ENCODE measurements at places on chromosomes 3 and 15. TPM values are rescaled to one million over a fixed set of nuclear protein-coding genes. Genes with fewer than 3 reads are reported as not detected.
A peak's percentile ranks its signal among the peaks of the same experiment; 100 is the strongest.

- H3K27ac ChIP-seq: peak overlapping the region; percentile 38
- no peak overlapping the region for H3K4me3 ChIP-seq
- no peaks in the 10 kb centered on the region for H3K27me3 ChIP-seq
- no peak for DNase-seq
- H3K36me3 ChIP-seq: peaks cover 31% of the 10 kb centered on the region
These were observed 23.2 kb upstream of the TATDN2 start for GRCh38 chr3:10224794-10225665.

DNA sequence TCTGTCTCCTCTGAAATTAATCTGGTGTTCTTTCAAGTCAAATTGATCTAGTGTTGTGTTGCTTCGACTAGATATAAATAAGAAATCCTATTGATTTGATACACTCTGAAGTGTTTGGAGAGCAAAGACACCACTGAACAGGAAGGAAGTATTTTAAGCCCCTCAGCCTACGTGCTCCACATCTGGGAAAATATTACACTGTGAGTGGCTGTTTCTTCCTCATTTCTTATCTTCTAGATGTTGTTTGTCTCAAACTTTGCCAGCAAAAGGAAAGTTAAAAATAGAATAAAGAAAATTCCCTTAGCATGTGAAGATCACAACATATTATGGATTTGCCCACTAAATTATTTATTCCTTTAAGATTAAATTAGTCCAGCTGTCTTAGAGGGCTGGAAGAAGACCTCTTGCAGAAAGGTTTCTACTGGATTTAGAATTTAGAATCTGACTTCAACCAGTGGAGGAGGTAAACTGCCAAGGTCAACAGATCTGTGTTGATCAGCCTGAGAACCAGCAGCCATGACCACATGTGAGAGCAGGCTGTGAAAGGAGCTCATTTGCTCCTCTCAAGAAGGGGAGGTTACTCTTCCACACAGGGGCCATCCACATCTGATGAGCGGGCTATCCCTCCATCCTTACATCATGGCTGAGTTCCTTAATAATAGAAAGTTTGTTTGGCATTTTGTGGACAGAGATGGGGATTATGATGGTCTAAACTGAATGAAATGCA, 46.3 kb upstream of the ACKR4 start:
- H3K27ac ChIP-seq: no peak overlapping the region
- no peak overlapping the region for H3K4me3 ChIP-seq
- H3K27me3 ChIP-seq: no peaks in the 10 kb centered on the region
- peaks cover 14% of the 10 kb centered on the region for H3K4me1 ChIP-seq

Gene FRG2C
- not detected for total RNA-seq

DNA sequence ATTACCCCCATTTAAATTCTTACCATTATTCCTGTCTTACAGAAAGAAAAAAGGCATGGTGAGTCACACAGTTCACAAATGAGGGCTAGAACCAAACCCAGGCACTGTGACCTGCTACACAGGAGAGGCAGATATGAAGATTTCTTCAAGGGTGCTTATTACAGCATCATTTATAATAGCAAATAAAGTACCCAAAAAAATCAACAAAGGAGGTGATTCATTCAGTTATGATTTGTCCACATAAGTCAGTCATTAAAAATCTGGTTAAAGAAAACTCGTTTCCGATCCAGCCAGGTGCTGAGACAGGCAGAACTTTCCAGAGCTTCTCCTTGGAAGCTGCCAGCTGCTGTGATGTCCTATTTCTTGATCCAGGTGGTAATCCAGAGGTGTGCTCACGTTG, 7.5 kb upstream of the LOXL1 start:
- H3K4me1 ChIP-seq: peaks cover 17% of the 10 kb centered on the region
- H3K4me3 ChIP-seq: no peak overlapping the region
- H3K36me3 ChIP-seq: no peaks in the 10 kb centered on the region
- DNase-seq: no peak

Gene EXD1
- not detected for total RNA-seq

GRCh38 chr15:68442041-68442440, 10.1 kb upstream of the ITGA11 start:
- no peaks in the 10 kb centered on the region for H3K36me3 ChIP-seq
- H3K27ac ChIP-seq: no peak overlapping the region
- no peaks in the 10 kb centered on the region for H3K4me1 ChIP-seq

DNA sequence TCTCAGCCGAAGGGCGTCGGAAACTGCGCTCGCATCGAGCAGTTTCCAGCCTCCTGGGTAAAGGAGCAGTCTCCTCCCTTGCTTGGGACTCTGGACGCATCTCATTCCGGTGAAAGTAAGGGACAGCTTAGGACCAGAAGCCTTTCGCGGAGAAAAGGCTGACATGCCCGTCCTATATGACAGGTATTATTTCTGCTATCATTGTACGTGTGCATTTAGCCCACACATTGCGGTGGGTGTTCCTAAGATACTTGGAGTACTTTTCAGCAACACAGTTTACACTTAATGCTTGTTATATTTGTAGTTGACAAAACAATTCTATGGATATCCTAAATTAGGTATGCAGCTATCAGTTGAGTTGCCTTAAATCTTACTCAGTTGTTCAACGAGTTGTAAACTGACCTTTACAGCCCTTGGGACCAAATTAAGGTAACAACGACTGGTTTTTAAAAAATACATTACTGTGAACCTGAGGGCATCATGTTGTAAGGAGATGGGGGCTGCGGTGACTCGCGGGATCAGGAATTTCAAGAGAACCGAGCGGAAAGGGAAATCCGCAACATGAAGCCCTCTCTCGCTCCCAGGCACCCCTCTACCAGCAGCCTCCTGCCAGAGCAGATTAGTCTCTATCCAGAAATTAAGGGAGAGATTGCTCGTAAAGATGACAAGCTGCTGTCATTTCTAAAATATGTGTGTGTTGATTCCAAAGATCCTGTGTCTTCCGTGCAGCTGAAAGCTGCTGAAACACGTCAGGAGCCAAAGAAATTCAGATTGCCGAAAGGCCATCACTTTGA, 632 bp upstream of the COPS2 start:
- H3K27ac ChIP-seq: peak overlapping the region; percentile 89

GRCh38 chr3:161540594-161540993, 44.0 kb downstream of the OTOL1 start:
- no peaks in the 10 kb centered on the region for H3K36me3 ChIP-seq
- no peaks in the 10 kb centered on the region for H3K27me3 ChIP-seq
- no peak for DNase-seq
- H3K4me1 ChIP-seq: no peaks in the 10 kb centered on the region
- H3K27ac ChIP-seq: no peak overlapping the region

Gene BOC
- total RNA-seq: 18.3 TPM

DNA sequence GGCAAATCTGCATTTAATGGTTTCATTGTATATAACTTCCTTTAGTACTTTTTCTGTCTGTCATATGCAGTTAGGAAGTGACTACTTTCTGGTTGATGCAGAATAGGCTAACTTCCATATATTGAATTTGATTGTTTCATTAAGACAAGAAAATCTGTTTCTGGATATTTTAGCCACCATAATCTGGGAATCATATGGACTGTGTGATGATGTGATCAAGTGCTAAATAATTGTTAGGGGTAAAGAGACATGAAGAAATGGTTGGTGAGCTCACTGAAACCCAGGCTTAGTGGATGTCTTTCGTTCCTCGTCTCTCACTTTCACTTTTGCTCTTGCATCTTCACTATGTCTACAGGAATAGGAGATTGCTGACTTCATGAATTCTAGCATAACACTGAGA, 3.5 kb upstream of the MNS1 start:
- no peaks in the 10 kb centered on the region for H3K27me3 ChIP-seq
- H3K36me3 ChIP-seq: no peaks in the 10 kb centered on the region
- DNase-seq: no peak
- no peak overlapping the region for H3K27ac ChIP-seq

DNA sequence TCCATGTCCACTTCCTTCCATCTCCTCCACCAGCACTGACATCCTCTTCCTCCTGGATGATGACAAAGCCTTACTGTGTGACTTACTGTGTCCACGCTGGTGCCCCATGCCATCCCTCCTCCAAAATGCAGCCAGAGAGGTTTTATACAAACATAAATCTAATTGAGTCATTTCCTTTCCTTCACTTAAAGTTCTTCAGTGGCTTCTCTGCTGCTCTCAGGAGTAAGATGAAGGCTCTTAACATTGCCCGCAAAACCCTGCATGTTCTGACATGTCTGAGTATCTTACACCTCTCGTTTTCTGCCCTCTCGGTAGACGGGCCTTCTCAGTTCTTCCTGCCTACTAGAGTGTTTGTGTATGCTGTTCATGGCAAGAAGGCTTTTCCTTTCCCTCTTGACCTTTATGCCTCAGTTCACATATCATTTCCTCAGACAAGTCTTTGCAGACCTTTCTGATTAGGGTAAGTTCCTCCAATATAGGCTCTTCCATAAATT, 175.5 kb downstream of the CFAP20DC start:
- no peak for DNase-seq
- H3K4me3 ChIP-seq: no peak overlapping the region

DNA sequence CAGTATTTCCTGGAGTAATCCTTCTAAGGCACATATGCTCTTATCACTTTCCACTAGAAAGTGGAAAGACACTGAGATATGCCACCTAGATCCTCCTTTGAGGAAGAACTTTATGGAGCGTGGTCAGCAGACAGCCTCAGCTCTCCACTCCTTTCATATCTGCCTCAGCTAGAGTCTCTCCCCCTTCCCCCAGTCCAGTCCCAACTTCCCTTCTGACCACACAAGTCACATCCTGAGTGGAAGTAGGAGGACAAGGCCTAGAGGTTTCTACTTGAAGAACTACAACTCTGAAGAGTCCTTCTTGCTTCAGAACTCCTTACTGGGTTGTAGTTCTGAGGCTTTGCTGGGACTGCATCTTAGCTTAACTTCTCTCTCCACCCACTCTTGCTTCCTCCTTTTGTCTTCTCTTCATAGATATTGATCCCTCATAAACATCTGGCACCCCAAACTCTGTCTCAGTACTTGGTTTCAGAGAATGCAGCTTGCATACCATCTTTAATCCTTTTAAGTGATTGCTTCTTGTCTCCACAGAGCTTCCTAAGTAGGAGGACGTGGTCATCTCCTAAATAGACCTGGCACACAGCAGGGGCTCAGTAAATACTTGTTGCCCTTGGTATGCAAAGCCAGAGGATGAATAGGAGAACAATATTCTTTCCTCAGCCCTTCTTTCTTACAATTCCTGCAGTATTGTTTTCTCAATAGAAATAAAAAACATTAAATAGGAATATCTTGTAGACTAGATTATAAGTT, 109.6 kb downstream of the OXSM start:
- no peaks in the 10 kb centered on the region for H3K36me3 ChIP-seq
- no peak overlapping the region for H3K4me3 ChIP-seq
- H3K27ac ChIP-seq: no peak overlapping the region
- no peaks in the 10 kb centered on the region for H3K27me3 ChIP-seq

Gene CACNA2D2
- 71.5 TPM for total RNA-seq

- H3K4me3 ChIP-seq: no peak overlapping the region
- no peaks in the 10 kb centered on the region for H3K27me3 ChIP-seq
- H3K36me3 ChIP-seq: peaks cover 42% of the 10 kb centered on the region
- peaks cover 3% of the 10 kb centered on the region for H3K4me1 ChIP-seq
- no peak overlapping the region for H3K27ac ChIP-seq
- DNase-seq: no peak
These were observed 37.7 kb downstream of the PDIA5 start for GRCh38 chr3:123104550-123104949.

Gene GOLGA8S
- total RNA-seq: not detected

Gene RTP3
- not detected for total RNA-seq

Gene RYR3
- 0.14 TPM for total RNA-seq

GRCh38 chr15:25183581-25184251, 228.9 kb downstream of the SNRPN start:
- H3K36me3 ChIP-seq: no peaks in the 10 kb centered on the region
- H3K27me3 ChIP-seq: no peaks in the 10 kb centered on the region
- no peak for DNase-seq
- no peak overlapping the region for H3K4me3 ChIP-seq
- H3K4me1 ChIP-seq: no peaks in the 10 kb centered on the region
- no peak overlapping the region for H3K27ac ChIP-seq

DNA sequence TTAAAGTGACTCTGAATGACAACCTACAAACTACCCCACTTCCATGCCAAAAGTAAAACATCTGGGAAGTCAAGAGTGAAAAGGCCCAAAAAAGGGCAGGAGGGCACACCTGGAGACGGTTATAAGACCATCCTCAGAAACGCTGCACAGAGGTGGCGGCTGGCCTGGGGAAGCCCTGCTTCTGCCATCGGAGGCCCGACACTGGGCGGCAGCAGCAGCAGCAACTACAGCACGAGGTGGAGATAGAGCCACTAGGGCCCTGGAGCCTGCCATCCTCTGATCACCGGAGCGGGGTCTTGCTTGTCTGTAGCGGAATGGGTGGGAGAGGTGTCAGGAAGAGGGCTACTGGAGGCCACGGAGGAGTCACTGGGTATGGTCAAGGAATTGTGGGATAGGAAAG, 283.3 kb downstream of the ADAMTS17 start:
- H3K4me3 ChIP-seq: no peak overlapping the region
- no peaks in the 10 kb centered on the region for H3K36me3 ChIP-seq
- H3K27me3 ChIP-seq: no peaks in the 10 kb centered on the region
- DNase-seq: no peak

- no peak overlapping the region for H3K4me3 ChIP-seq
- H3K36me3 ChIP-seq: no peaks in the 10 kb centered on the region
- H3K27ac ChIP-seq: peak overlapping the region; percentile 77
- peaks cover 57% of the 10 kb centered on the region for H3K4me1 ChIP-seq
These were observed 75.5 kb downstream of the DAPK2 start for GRCh38 chr15:63970621-63971426.

GRCh38 chr3:24470277-24470676, 24.4 kb downstream of the THRB start:
- H3K27me3 ChIP-seq: no peaks in the 10 kb centered on the region
- H3K27ac ChIP-seq: no peak overlapping the region
- no peak overlapping the region for H3K4me3 ChIP-seq
- H3K4me1 ChIP-seq: no peaks in the 10 kb centered on the region

DNA sequence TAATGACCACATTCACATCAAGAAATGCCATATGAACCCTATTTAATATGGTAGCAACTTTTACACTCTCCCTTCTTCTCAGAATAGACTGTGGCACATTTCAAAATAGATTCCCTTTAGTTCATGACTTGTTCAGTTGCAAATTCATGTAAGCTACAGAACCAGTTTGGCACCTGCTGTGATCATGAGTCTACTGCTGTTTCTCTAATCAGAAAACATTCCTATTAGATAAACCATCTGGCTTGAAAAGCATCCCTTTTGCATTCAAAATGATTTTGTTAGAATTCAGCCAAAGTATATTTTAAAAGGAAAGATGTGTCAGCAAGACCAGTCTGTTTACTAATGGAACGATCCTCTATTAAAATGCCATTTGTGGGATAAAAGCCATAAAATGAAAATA, 304.4 kb downstream of the BCHE start:
- H3K27me3 ChIP-seq: no peaks in the 10 kb centered on the region
- no peak overlapping the region for H3K4me3 ChIP-seq
- no peak for DNase-seq
- H3K27ac ChIP-seq: no peak overlapping the region
- no peaks in the 10 kb centered on the region for H3K36me3 ChIP-seq

Gene HPS3
- total RNA-seq: 16.9 TPM

Data from upper lobe of left lung (tissue), 6 donors.